ENCODE measurements at places on chromosomes 1 and 21.

DNA sequence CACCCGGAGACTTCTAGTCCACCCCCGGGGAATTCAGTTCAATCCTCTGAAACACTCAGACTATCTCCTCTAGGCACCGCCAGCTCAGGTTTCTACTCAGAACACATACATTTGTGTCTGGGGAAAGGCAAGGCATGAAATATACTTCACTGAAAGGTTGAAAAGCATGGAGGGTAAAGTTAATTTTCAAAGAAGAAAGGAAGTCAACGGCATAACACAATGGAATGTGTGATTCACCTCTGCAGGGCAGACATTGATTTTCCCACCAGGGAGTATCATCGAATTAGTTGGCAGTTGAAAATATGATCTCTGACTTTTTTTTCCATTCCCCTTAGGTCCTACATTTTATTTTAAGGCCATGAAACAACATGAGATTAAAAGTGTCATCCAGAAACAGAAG lies 669.4 kb downstream of the SMYD3 start:
- DNase-seq: no peak

DNA sequence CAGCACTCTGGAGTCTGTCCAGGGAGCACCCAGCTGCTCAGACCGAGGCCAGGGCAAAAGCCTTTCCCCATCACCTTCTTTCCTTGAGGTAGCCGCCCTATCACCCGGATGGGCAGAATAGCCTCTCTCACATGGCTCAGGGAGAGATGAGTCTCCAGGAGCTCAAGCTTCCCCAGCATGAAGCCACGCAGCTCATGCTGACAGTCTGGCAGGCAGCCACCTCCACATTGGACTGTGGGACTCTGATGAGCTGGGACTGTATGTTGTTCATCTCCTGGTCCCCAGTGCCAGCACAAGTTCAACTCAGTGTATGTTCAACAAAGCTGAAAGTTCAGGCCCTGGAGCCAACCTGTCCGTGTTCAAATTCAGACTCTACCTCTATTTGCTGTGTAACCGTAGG lies 75.2 kb upstream of the ZC3H12A start:
- DNase-seq: no peak

GRCh38 chr1:245694753-245695195 lies 540.0 kb downstream of the KIF26B start:
- no peak for DNase-seq

DNA sequence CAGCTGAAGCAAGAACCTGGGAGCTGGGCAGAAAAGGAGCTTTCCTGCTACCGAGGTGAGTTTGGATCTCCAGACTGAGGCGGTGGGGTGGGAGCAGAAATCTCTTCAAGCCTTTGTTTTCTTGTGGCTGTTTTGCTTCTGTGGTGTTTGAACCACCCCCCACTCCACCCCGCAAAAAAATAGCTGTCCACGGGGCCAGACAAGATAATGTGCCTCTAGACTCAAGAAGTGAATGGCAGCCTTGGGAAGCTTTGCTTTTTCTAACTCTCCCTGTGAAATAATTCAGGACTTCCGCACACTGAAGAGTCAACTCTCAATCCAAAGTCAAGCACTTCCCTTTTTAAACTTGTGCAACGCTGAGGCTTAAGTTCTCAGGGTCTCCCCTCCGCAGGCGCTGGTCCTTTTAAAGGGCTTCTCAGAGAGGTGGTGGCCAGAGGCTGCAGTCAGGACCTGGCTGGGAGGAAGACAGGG lies 159.6 kb upstream of the COA6 start:
- no peak for DNase-seq

DNA sequence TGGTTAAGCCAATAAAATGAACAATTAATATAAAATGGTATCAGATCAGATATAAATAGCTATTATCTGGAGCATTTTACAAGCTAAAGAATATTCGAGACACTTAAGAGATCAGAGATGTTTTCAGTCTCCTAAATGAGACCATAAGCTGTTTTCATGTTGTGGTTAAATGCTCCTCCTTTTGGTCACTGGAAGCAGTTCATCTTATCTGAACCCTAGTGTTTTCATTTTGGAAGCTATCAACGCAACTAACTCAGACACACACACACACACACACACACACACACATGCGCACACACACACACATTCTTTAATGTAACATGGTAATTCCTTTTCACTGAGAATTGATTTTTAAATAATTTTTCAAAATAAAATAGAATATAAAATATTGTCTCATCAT lies 10.0 kb upstream of the LRRC8C start:
- no peak for DNase-seq

DNA sequence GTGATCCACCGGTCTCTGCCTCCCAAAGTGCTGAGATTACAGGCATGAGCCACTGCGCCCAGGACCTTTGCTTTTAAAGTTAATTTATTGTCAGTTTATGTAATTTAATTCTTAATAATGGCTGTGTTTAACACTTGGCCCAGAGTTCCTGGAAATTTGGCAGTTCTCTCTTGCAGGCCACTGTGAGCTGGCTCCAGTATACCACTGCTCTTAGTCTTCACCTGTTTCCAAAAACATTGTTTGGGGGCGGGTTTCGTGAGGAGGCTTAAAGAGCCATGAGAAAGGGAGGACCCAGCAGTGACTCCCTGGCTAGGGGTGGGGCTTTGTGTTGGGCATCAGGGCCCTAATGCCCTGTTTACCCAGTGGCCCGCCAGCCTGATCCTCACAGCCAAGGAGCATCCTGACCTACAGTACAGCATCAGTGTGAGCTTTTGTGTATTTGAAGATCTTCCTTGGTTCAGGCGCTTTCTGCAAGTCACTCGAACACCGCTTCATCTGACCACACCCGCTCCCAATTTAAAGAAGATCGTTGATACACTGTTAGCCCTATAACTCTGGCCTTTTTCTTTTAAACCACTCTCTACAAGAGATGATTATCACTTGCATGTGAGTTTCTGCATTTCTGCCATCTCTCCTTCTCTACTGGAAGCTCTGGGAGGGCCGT lies 12.0 kb upstream of the BGLAP start:
- no peak for DNase-seq

DNA sequence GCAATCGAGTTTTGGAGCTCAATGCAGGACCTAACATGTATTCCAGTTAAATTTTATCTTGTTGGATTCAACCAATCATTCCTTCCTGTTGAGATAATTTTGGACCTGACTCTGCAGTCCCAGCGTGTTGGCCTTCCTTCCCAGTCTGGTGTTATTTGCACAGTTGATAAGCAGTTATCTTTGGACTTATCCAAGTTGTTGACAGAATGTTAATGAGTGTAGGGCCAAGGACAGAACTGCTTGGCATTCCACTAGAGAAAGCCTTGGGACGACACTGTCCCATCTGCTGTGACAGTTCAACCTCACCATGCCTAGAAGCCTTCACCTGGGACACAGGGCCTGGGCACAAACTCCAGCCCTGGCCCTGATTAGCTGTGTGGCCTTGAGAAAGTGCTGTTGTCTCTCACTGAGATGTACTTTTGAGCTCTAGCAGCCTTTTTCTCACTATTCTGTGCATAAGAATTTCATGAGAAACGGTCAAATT lies 104.1 kb upstream of the SLC25A33 start:
- DNase-seq: no peak

DNA sequence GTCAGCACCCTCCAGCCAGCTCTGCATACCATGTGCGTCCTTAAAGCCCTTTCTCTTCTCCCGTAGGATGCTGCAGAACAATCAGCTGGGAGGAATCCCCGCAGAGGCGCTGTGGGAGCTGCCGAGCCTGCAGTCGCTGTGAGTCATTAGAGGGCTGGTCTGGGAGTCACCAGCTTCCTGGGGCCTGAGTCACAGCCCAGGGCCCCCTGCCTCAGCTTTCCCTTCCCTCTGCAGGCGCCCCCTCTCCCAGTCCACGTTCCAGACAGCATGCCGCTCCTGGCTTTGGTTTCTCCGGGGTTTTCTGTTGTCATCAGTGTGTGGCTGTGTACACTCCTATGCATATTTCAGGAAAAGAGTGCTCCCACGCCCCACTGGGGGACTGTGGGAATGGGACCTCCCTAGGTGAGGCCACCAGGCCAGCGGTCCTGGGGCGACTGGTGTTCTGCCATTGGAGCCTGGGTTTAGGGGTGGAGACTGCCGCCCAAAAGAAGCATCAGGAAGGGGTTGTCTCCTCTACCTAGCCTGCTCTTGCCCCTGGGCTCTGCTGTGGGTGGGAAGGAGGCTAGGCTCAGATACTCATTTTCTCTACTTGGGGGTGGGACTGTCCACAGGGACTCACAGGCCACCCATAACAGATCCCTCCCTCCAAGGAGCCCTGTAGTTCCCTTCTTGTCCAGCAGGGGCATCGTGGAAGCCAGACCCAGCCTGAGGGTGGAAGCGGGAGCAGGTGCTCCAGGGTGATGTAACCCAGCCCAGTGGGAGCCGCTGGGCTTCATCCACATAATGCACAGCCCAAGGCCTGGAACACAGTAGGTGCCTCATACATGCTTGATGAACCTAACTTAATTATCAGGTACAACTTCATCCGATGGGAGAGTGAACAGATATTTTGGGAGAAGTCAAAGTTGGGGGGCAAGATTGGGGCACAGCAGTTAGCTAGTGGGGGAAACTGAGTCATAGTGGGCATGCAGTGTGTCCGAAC lies 42.5 kb downstream of the LGR6 start:
- DNase-seq: peak; percentile 80

- no peak for DNase-seq
Measured at GRCh38 chr1:55120538-55120937, 81.2 kb downstream of the PCSK9 start.

DNA sequence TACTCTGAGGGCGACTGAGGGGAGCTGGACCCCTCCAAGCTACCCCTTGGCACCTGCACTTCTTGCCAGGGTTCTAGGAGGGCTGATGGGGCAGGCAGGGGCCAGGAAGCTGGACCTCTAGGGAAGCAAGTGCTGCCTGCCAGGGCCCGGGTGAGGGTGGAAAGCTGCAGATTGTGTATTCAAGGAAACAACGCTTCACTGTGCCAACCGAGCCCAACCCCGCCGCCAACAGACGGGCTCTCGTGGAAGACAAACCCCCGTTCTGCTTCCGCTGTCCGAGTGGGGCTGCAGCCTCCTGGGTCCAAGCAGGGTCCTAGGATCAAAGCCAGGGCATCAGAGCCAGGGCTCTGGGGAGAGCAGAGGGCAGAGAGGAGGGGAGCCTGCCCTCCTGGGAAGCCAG lies 3.2 kb downstream of the EFHD2 start:
- DNase-seq: no peak

DNA sequence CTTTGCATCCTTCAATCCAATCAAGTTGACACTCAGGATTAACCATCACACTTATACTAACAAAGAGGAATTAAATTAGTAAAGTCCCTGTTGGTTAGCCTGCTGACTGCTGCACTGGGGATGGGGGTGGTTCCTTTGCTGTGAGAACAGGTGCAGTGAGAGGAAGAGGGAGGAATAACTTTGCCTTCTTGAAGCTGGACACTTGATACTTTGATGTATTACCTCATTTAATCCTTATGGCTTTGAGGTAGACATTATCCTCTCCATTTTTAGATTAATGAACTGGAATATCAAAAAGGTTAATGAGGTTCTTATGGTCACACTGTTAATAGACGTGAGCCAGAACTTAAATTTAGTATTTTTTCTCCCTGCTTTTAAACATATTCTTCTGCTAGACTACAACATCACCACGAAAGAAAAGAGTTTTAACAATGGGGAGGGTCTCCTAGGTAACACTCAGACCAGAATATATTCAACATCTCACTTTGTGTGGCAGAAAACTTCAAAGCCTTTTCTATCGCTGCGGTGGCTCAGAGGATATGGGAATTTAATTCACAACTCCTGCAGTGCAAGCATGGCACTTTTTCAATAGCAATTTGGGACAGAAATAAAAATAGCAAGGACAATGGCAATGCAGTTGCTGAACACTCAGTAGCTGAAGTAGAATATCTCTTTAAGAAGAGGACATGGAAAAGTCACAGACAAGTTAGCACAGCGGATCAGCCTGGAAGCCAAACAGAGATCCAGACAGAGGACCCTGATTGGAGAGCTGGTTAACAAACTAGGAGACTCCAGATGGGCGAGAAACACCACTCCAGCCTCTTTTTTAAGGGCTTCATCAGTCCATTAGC lies 68.8 kb upstream of the DNAH14 start:
- DNase-seq: no peak

DNA sequence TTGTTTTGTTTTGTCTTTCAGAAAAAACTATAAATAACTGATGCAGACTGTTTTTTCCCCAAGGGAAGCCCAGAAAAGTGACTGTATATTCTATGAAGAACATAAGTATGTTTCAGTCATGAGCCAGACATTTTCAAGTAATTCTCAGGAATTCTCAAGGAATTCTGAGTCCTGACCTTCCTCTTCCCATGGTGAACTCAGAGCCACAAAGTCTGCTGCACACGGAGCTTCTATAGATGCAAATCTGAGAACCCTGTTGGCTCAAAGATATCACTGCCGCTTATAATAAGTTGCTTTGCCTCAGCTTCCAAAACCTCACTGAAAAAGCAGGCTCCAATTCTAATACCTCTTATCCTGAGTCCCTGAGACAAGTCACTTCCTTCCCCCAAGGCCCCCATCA lies 418.5 kb upstream of the RUNX1 start:
- DNase-seq: no peak

DNA sequence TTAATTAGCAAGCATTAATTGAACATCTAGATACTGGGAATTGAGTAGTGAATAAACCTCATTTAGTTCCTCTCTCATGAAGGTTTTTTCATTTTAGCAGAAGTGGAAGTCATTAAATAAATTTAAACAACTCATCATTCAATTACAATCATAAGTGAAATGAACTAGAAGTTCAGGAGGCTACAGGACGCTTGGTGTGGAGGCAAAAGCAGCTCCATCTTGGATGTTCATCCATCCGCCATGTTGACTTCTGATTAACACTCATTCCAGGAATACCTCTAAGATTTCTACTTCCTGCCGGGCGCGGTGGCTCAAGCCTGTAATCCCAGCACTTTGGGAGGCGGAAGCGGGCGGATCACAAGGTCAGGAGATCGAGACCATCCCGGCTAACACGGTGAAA lies 11.5 kb upstream of the NTPCR start:
- no peak for DNase-seq

- no peak for DNase-seq
Measured at GRCh38 chr1:151565502-151566189, 25.5 kb downstream of the TUFT1 start.

- no peak for DNase-seq
Measured at GRCh38 chr1:168488138-168488537, 55.7 kb downstream of the XCL2 start.

GRCh38 chr1:173009597-173009996 lies 41.1 kb downstream of the TNFSF18 start:
- DNase-seq: no peak

DNA sequence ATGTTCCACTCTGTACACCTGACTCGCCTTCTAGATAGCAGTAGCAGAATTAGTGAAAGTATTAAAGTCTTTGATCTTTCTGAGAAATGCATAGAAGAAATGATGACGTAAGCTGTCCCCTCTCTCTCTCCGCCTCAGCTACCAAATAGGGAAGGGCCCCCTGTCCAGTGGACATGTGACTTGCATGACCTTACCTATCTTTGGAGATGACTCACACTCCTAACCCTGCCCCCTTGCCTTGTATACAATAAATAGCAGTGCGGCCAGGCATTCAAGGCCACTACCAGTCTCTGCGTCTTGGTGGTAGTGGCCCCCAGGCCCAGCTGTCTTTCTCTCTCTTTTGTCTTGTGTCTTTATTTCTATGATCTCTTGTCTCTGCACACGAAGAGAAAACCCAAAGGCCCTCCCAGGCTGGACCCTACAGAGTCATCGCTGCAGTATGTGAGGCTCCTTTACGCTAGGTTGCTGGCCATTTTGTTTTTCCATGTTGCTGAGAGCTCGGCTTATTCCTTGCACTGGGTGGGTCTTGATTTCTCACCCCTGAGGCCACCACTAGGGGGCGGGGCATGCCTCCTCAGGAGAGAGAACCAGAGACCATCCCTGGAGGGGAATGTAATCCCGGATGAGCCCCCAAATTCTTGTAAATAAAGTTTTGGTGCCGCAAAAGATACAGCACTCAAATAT lies 16.0 kb upstream of the ZBTB8B start:
- DNase-seq: peak; percentile 4

- no peak for DNase-seq
Measured at GRCh38 chr1:18056545-18056944, 51.1 kb upstream of the IGSF21 start.

Measured in stimulated activated CD4-positive, alpha-beta T cell treated with anti-CD3 and anti-CD28 coated beads, Interleukin-2, amount 100 ng/mL, for 48 hours (primary cell).